GM18507 (cell line): ENCODE measurements at places on chromosomes 7 and 10.

DNA sequence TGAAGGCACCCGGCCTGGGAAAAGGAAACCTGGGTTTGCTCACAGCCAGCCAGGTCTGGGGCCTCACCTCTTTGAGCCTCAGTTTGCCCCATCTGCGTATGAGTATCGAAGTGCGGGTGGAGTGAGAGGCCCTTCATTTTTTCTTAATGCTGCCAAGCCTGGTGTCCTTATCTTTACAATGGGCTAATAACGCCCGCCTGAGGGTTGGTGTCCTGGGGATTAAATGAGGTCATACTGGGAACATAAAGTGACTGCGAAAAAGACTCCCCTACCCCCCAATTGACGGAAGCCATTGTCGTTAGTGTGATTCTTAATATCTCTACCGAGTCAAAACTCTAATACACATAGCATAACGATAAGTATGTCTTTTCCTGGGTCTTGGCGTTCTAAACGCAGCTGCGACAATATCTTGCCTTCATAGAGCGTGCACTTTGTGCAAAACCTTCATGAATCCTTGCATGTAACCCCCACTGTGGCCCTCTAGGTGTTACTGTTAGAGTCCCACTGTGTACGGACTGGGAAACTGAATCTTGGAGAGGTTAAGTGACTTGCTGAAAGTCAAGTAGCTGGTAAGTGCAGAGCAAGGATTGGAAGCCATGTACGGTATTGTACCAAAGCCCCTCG, 11.4 kb upstream of the GRB10 start:
- DNase-seq, result no peak

GRCh38 chr10:95303535-95303934, 12.7 kb upstream of the PDLIM1 start:
- no peak for DNase-seq

DNA sequence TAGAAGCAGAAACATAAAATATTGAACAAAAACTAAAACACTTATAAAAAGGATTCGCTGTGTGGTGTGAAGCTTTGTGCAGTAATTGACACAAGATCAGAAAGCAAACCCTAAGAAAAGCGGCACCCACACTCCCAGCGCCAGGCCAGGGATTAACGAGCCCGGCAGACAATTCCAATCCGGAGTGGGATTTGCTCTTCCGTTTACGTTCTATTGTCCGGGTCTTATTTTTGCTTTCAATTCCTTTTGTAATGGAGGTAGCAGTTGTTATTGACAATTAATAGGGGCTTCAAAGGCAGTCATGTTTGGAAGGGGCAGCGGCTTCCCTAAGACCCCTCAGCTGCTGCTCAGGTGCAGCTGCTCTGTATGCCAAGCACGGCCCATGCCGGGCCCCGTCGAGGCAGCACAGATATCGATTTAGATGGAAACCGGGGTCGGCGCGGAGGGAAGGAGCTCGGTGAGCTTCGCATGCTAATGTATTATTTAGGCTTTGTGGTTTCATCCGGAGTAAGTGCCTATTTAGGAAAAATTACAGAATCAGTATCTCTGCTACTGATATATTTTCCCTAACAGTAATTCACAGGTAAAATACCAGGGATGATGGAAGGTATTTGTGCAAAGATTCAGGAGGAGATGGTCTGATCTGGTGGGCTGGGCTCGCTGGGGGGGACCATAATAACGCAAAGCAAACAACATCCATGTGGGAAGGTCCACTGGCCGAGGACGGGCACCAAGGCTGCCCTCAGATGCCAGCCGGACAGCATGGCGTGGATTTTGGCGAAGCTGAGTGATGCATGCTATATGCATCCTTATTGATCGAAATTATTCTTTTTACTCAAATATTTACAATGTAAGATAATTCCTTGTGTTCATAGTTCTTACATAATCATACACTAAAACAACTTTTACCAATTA, 561.7 kb downstream of the PTPRN2 start:
- DNase-seq, result no peak

- peak; percentile 17 for DNase-seq
Measured at GRCh38 chr10:104614245-104614831, 26.8 kb upstream of the SORCS3 start.

DNA sequence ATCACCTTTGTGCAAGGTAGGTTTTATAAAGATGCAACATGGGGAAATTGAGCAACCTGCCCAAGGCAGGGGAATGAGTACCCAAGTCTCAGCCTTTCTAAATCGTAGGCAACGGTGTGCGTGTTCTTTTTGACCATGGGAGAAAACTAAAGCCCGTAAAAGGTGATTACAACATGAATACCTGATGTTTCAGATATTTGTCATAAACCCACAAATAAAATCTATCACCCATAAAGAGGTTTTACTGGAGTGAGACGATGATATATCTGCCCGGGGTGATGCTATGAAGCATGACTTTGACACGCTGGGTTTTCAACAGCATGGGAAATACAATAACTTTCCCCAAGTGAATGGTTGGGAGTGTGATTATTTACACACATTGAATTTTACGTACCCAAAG, 406.3 kb upstream of the KLF6 start:
- DNase-seq, result no peak

- DNase-seq, result no peak
Measured at GRCh38 chr7:20735346-20736065, 51.2 kb downstream of the SP8 start.

DNA sequence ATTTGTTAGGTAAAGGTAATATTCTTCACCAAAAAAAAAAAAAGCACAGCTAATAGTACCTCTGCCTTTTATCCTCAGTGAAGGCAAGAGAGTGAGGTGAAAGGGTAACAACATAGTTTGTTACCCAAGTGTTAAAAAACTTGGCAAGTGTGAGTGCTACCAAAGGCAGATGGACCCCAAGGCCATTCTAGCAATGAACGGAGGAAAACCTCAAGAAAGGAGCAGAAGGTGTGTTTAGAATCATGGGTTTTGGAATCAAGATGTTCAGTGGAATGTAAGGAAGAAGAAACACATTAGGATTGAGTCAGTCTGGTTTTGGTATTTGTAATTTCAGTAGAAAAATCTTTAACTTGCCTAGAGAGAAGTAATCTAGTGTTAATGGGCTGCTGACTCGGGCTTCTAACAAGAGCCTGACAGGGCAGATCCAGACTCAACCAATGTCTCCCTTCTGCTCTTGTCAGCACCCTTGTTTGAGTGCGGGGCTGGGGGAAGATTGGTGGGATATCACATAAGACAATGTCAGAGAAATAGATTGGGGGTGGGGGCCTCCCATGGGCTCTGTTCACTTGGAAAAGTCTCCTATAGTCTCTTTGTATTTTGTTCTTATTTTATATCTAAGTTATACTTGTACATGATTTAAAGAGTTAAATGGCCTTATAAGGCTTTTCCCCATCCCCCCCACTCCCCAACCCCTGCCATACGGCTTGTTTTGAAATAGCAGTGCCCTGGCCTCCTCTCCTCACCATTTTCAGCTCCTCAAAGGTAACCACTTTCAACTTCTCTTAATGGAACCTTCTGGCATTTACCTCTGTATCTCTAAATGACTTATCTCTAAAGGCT, 44.4 kb downstream of the SCD start:
- no peak for DNase-seq

GRCh38 chr10:133246236-133246626, 8.6 kb downstream of the VENTX start:
- DNase-seq, result no peak

GRCh38 chr10:59622320-59623132, 87.1 kb downstream of the SLC16A9 start:
- no peak for DNase-seq

DNA sequence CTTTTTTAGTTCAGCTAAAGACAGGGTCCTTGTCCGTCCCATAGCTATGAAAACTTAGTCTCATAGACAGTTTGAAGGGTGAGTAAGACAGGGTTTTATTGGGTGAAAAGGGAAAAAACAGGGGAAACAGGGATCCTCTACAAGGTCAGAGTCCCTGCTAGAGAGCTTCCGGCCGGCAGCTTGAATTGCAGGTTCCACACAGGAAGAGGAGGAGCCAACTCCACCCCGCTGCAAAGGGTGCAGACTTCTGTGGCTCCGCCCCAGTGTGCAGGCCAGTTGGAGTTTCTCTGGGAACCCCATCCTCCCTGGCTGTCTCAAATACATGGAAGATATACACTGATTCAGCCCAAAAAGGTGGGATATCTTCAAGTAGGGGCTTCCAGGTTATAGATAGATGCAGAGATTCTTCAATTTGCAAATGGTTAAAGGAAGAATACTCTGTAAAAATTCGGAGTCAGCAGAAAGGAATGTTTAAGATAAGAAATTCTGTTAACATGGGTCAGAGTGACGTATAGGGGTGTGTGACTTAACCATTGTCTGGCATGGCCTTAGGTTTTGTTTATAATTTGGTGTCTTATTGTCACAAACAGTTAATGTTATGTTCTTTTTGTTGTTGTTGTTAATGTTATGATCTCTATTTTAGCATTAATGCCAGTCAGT, 34.6 kb upstream of the HECW1 start:
- DNase-seq, result no peak

- DNase-seq, result no peak
Measured at GRCh38 chr10:11702264-11702663, 39.9 kb upstream of the ECHDC3 start.

- DNase-seq, result no peak
Measured at GRCh38 chr10:132988988-132989387, 46.6 kb upstream of the CFAP46 start.

- no peak for DNase-seq
Measured at GRCh38 chr10:132925614-132926013, 16.8 kb downstream of the CFAP46 start.

DNA sequence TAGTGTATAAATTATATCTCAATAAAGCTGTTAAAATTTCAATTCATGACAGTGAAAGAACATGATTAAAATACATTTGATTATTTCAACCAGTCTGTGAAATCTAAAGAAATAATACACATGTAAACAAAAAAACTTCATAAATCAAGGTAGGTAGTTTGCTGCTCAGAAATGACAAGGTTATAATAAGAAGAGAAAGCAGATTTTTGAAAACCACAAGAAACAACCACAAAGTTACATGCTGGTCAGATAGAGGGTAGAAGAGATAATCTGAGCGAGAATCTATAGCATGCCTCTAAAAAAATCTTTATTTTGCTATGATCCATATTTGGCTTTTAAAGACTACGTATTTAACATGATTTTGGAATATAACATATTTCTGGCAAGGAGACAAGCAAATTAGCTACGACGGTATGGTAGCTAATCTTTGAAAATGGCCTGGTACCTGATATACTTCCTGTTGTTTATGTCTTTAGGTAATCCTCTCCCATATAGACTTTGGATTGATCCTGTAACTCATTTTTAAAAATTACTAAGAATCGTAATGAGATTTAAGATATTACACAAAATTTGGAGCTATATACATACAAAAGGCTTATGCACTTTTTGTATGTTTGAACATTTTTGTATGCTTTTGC, 23.5 kb upstream of the VCL start:
- no peak for DNase-seq

- no peak for DNase-seq
Measured at GRCh38 chr10:79405221-79405994, 40.0 kb downstream of the ZCCHC24 start.

- no peak for DNase-seq
Measured at GRCh38 chr7:27677912-27678612, 15.4 kb upstream of the HIBADH start.
